ENCODE measurements at places on chromosomes 1 and 21.
A peak's percentile ranks its signal among the peaks of the same experiment; 100 is the strongest.

- no peak for DNase-seq
Observed at GRCh38 chr1:205920861-205921569, 22.2 kb downstream of the SLC26A9 start.

GRCh38 chr21:15592271-15592860, 137.4 kb upstream of the USP25 start:
- peak; percentile 23 for DNase-seq

- no peak for DNase-seq
Observed at GRCh38 chr1:188070848-188071247, 1242.1 kb downstream of the PLA2G4A start.

GRCh38 chr1:182244451-182244850, 147.1 kb downstream of the GLUL start:
- no peak for DNase-seq

DNA sequence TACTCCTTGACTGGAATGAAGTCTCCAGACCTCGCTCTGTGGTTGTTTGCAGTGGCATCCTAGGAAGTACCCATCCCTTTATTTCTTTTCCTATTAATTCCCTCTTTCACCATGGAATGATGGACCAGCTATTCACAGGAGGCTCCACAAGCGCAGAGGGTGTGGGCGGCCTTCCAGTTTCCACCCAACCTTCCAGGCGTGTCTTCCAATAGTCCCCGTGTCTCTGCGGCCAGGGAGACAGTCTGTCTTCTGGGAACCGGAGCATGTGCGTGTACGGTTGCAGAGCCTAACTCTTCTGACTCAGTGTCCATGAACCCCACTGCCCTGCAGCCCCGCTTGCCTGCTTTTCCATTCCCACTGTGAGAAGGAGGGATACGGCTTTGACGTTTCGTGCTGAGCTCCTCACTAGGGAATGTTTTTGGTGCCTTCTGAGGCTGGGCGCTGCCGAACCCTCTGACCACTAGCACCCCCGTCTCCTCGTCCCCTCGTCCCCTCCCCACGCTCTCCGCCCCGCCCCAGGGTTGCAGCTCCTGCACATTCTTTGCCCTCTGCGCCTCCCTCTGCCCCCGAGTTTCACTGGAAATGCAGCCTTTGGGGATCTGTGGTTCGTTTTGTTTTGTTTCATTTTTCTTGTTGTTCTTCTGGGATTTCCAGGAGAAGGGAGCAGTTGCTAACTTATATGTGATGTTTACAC, 26.3 kb upstream of the FAM3B start:
- DNase-seq: no peak

DNA sequence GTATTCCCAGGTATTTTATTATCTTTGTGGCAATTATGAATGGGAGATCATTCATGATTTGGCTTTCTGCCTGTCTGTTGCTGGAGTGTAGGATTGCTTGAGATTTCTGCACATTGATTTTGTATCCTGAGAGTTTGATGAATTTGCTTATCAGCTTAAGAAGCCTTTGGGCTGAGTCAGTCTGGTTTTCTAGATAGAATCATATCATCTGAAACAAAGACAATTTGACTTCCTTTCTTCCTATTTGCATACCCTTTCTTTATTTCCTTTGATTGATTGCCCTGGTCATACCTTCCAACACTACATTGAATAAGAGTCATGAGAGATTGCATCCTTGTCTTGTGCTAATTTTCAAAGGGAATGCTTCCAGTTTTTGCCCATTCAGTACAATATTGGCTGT, 8.0 kb downstream of the OR2L3 start:
- no peak for DNase-seq

DNA sequence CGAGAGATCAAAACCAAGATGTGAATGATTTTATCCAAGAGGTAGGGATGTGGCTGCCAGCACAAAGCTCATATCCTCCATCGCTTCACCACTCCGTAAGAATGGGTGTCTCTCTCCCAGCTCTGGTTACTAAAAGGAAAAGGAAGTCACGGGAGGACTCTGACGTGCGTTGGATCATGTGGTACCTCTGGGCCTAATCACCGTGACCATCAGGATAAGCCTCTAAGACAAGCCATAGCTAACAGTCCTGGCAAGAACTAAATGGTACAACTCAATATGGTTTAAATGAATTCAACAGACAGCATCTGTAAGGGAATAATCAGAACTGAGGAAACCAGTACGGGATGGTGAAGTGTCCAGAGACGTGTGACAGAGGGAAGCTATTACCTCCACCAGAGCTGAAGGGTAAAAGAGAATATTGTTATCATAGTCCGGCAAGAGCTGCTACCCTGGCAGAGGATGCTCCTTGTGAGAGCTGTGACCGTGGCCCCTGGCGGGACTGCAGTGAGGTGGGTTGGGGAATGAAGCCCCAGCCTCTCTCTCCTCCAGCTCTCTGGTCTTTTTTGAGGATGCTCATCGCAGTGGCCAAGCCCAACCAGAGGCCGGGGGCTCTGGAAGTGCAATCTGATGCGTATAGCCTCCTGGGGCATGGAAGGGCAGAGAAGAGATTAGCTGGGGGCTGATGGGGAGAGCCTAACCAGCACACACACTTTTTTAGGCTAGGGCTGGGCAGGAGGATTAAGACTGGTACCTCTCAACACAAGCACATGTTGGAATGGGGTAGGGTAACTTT, 54.2 kb downstream of the KIAA1614 start:
- no peak for DNase-seq

- DNase-seq: no peak
Observed at GRCh38 chr1:169741666-169742394, 8.0 kb upstream of the SELE start.

DNA sequence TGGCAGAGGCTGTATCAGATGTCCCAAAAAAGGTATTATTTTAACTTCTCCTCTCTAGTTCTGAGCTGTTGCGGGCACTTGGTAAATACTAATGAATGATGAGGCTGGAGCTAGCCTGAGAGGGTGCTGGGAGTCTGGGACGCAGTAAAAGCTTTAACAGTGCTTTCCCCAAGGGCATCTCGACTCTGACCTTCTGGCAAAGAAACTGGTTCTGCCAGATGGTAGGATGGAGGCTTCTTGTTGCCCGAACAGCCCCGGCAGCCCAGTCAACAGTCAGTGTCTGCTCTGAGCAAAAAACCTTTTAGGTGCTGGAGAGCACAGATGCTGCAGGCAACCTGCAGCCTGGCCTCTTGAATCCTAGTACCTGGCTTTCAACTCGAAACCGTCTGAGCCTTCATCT, 2.5 kb upstream of the PNRC2 start:
- no peak for DNase-seq

DNA sequence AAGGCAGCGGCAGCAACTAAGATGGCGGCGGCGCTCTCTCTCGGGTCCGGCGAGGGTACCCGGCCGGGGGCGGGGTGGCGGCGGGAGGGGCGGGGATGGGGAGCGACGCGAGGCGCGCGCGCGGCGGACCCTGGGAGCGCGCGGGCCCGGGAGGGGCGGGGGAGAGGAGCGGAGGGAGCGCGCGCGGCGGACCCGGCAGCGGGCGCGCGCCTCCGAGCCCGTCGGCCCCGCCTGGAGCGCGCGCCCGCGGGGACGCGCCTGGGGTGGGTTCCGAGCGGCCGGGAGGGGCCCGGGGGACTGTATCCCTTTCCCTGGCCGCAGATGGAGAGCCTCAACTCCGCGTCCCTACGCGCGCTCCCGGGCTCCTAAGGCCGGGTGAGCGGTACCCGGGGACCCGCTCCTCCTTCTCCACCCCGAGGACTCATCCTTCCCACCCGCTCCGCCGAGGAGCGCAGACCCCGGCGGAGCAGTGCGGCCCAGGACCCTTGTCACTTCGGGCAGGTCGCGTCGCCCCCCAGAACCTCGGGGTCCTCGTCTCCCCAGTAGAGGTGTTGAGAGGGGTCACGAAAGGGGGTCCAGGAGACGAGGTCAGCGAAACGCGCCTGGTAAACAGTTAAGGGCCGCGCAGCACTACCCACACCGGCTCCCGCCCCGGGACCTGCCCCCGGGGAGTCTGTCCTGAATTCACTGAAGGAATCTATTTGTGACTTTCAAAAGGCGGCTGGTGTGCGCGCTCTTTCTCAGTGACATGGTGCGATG, at the start of gene CLSTN1:
Gene CLSTN1 (minus strand): TSS at position 23 of the 759 bp plus-strand sequence. CDS start 232 bp downstream, outside the sequence.
- DNase-seq: no peak
